Temporal lobe (tissue), 4 donors: ENCODE measurements at places on chromosomes 13 and 19. TPM values are rescaled to one million over a fixed set of nuclear protein-coding genes. Genes with fewer than 3 reads are reported as not detected.

Gene MRPS12
- 15.5 TPM for total RNA-seq

Gene CA11
- 5.2 TPM for total RNA-seq

Gene ZNF154
- 29.0 TPM for total RNA-seq

Gene C5AR1
- 0.25 TPM for total RNA-seq

Gene LYPD5
- total RNA-seq, result 2.7 TPM

Gene TRPM4
- 4.2 TPM for total RNA-seq

Gene FBXO27
- total RNA-seq, result 8.9 TPM

Gene ZNF599
- total RNA-seq, result 12.0 TPM

Gene AP1M2
- total RNA-seq, result not detected

Gene KLK7
- total RNA-seq, result not detected

Gene ZNF492
- 1.5 TPM for total RNA-seq

Gene RNU6-9
- not detected for total RNA-seq

Gene CD22
- total RNA-seq, result not detected

Gene SLITRK1
- 30.7 TPM for total RNA-seq

Gene SLC17A7
- 33.4 TPM for total RNA-seq

Gene RASAL3
- 0.25 TPM for total RNA-seq

Gene CYP2F1
- not detected for total RNA-seq

Gene C19orf38
- total RNA-seq, result not detected

Gene PRR12
- 7.9 TPM for total RNA-seq

Gene FGF21
- not detected for total RNA-seq

Gene KIR2DL3
- not detected for total RNA-seq

Gene ZSCAN5B
- total RNA-seq, result not detected

Gene DBP
- 3.0 TPM for total RNA-seq

Gene IGFL1
- not detected for total RNA-seq

Gene SYCN
- total RNA-seq, result not detected

Gene PDX1
- not detected for total RNA-seq

Gene SMG9
- 8.4 TPM for total RNA-seq

Gene PDS5B
- total RNA-seq, result 96.9 TPM
